Right renal cortex interstitium (tissue), 3 donors: ENCODE measurements at places on chromosomes 13 and 19. TPM values are rescaled to one million over a fixed set of nuclear protein-coding genes. Genes with fewer than 3 reads are reported as not detected.

The EBI3 gene
- 0.56 TPM for polyA plus RNA-seq

DNA sequence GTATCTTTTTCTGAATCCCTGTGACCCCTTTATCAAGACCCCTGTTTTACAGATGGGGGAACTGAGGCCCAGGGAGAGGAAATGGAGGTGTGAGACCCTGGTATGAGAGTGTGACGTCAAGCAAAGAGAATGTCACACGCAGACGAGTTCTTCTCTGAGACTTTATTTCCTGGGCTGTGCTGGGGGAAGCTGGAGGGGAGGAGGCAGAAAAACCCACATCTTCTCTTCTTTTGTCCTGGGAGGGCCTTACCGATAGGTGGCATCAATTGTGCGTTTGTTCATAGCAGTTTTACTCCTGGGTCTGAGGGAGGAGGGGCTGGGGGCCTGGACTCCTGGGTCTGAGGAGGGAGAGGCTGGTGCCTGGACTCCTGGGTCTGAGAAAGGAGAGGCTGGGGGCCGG lies 4.9 kb upstream of the KLK15 start:
- no peak for DNase-seq

- DNase-seq, result no peak
These were observed 83.4 kb downstream of the SIPA1L3 start for GRCh38 chr19:37990362-37990761.

- DNase-seq, result no peak
These were observed 14.8 kb downstream of the URI1 start for GRCh38 chr19:29956855-29957254.

DNA sequence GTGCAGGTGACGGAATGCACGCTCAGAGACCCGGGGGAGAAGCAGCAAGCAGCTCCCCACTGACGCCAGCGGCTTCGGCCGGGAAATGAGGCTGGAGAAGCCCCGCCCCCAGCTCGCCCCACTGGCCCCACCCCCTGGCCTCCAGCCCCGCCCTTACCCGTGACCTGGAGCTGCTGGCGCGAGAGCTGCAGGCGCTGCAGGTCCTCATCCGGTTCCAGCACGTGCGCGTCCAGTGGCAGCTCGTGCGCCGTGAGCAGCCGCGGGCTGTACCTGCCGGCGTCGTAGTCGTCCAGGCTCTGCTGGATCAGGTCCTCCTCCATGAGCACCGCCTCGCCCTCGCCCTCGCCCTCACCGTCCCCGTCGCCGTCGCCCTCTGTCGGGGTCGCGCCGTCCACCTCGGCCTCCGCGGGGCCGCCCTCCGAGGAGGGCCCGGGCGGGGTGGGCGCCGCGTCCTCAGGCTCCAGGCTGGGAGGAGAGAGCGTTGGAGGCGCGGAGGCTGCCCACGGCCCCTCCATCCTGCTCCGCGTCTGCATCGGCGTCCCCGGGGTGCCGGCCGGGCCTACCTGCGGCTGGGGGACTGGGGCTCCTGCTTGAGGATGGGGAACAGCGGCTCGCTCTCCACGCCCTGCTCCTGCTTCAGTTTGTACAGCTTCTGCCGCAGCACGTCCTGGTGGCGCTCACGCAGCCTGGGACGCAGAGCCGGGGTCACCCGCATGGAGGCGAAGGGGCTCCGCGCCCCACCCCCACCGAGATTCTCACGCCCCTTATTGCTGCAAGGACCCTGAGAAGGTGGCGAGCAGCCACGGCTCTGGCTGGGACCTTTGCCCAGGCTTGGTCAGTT lies 6.4 kb upstream of the TBXA2R start:
- DNase-seq, result no peak

DNA sequence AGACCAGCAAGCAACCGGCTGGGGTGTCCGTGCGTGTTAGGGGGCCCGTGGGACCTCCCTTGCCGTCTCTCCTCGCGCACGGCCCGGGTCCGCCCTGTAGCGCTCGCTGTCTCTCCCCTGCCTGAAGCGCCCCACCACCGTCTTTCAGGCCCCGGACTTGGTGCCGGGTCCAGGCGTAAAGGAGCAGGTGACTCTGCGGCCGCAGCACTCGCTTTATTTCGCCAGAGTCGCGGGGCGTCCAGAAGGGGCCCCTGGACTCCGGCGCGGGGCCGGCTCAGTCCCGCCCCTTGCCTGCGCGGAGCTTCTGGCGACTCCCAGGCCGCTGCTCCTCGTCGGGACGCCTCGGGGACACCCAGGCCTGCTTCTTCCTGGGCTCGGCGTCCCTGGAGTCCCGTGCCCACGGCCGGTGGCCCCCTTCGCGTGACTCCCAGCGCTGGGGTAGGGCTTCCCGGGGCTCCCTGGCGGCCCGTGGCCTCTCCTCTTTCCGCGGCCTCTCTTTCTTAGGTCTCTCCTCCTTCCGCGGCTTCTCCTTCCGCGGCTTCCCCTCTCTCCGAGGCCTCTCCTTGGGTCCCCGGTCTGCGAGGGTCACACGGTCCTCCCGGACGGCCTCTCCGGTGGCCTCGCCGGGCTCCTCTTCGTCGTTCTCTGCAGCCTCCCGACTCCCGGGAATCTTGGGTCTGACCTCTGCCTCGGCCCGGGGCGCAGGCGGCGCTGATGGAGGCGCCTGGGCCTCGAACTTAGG lies 3.1 kb downstream of the AMH start:
- DNase-seq, result no peak

GRCh38 chr13:96671073-96671472 lies 323.2 kb downstream of the OXGR1 start:
- no peak for DNase-seq

DNA sequence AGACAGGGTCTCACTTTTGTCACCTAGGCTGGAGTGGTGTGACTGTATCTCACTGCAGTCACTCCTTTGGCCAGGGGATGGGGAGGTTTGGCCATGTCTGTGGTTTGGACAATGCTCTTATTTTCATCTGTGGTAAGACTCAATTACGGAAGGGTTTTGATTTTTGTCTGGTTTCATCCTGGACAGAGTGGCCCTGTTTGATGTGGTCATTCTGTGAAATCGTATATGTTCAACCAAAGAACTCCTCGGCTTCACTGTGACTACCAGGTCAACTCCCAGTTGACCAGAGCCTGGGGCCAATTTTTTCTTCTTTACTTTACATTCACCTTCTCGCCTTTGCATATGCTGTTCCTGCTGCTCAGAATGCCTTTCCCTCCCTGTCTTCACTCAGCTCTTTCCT lies 6.8 kb upstream of the CCDC124 start:
- DNase-seq, result no peak

GRCh38 chr13:113742000-113742441 lies 17.0 kb upstream of the TMEM255B start:
- no peak for DNase-seq

- DNase-seq, result no peak
These were observed 4.8 kb downstream of the DMPK start for GRCh38 chr19:45777395-45777961.
